ENCODE measurements at places on chromosomes 11 and 22.

- no peak for DNase-seq
Measured at GRCh38 chr11:66643745-66644437, 5.4 kb downstream of the RBM4 start.

- DNase-seq: no peak
Measured at GRCh38 chr11:106238704-106239360, 161.4 kb downstream of the AASDHPPT start.

GRCh38 chr11:94515398-94515797, 3.1 kb downstream of the C11orf97 start:
- DNase-seq: no peak

DNA sequence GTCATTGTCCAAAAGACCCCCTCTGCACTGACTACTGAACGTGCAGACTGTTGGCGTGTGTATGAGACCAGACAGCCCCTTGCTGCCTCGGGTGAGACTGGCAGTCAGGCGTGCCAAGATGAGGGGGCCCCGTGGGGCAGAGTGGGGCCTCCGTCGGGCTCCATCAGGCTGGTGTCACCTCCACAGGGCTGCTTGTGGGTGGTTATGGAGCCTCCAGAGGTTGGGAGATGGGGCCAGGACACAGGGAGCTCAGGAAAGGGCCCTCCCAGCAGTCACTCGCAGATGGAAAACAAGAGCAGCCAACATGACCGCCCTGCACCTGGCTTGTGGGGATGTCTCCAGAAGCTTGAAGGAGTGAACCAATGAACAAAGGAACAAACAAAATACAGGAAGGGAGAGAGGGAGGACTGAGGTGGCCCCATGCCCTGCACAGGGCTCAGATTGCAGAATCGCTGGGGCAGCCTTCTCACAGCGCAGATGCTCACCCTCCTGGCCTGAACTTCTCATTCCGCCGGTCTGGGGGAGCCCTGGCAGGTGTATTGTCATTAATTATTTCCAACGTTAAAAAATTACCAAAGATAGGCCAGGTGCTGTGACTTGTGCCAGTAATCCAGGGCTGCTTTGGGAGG, 5.5 kb upstream of the PHLDA2 start:
- no peak for DNase-seq

DNA sequence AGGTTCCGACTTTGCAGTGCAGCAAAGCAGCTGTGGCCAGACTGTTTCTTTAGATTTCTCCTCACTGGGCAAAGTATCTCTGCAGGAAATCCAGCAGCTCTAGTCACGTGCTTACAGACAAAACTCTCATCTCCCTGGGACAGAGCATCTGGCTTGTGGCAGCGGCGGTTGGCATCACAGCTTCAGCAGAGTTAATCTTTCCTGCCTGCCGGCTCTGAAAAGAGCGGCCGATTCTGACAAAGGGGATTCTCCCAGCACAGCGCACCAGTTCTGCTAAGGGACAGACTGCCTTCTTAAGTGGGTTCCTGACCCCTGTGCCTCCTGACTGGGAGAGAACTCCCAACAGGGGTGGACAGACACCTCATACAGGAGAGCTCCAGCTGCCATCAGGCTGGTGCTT, 1357.3 kb upstream of the TENM4 start:
- DNase-seq: no peak

DNA sequence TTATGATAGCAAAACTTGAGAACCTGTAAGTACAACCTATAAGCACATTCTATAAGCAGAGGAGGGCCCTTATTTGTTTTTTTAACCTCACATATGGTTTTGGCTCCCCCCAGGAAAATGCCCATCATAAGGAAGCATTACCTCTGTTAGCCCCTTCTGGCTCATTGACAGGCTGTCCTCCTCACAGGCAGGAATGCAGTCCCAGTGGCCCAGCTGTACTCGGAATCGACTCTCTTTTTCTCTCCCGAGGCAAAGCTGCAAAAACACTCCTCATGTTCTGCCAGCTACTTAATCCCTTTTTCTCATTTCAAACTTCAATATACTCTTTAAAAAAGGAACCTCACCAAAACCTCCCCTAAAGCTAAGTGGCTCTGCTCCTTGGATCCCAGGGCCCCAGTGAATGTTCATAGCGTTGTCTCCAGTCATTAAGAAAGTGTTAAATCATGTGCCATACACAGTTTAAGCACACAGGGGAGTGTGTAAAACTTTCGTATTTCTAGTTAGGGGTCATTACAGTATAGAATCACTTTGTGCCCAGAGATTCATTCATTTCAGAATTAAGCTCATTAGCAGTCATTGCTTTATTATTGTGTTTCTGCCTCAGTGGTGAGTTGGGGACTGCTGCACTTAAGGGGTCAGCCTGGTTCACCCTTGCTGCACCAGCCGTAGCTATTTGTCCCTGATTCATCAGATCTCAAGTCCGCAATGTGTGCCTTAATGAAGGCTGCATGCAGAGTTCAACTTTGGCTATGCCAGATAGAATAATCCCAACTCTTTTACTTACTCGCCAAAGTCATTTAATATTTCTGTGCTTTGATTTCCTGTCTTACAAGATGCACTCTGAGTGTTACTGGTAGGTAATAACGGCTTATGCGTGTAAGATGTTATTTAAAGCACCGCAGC, 57.6 kb downstream of the JRKL start:
- DNase-seq: no peak

DNA sequence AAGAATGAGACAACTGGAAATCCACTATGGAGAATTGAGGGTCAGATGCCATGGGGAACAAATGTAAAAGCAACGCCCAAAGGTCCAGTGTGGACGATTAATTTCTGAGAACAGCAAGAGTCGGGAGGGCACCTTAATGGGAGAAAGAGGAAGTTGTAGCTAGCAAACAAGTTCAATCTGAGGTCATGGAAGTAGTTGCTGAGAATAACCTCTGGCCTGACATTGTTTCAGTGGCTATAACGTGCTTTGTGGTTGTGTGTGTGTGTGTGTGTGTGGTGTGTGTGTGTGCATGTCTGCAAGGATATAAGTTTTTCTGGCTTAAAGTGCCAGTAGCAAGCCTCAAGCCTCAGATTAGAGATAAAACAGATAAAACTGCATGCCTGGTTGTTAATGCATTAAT, 1630.1 kb upstream of the TENM4 start:
- no peak for DNase-seq

GRCh38 chr11:65588199-65589054, 7.2 kb downstream of the KCNK7 start:
- DNase-seq: no peak

- DNase-seq: no peak
Measured at GRCh38 chr11:1988667-1989317, 8.8 kb downstream of the H19 start.

DNA sequence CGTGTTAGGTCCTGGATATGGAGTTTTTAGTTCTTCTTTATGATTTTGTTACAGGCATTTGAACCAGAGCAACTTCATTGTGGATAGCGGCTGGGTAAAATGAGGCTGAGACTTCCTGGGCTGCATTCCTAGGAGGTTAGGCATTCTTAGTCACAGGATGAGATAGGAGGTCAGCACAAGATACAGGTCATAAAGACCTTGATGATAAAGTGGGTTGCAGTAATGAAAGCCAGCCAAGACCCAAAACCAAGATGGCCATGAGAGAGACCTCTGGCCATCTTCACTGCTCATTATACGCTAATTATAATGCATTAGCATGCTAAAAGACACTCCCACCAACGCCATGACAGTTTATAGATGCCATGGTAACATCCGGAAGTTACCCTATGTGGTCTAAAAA, 23.4 kb upstream of the CLMP start:
- DNase-seq: no peak

DNA sequence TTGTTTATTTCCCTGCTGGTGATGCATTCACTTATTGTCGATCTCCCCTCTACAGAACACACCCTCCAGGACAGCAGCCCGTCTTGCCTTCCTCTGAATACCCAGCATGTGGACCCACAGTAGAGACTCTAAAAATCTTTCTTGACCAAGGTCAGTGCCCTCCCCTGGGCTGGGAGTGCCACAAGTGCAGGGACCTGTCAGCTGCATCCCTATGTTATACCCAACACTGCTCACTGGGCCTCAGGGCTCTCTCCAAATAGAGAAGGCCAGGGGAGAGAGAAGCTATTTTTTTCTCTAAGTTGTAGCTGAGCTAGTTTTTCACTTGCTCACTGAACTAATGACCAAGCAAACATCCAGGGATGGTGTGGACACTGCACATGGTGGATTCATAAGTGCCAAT, 9.8 kb downstream of the KCNJ1 start:
- DNase-seq: no peak

- DNase-seq: no peak
Measured at GRCh38 chr11:65712633-65713076, 603 bp downstream of the KAT5 start.

DNA sequence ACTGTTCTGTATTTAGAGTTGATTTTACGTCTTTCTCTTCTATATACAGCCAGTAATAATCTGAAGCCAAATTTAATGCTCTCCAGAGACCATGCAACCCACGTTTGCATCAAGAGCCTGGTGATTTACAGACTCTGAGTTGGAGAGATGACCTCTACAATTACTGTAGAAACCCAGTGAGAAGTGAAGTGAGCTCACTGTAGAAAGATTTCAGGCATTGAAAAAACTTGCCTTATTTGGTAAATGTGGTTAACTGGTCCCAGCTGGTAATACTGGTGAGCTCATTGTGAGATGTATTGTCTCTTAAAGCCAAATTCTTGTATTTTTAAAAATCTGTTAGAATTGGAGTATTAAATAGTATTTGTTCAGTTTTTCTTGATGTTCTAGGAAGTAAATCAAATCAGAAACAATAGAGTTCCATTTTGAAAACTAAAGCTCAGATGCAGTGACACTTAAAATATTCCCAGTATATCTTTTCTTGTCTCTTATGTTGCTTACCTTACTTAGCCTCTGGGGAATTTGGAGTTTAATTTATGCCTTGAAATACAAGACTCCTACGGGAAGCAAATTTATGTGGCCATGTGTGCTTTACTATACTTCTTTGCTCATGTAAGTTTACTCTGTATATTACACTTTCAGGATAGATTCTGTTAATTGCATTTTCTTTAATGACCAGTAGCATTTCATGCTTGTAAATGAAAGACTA, 189.9 kb downstream of the ARHGAP42 start:
- DNase-seq: no peak

- DNase-seq: no peak
Measured at GRCh38 chr11:23023319-23023718, 163.0 kb upstream of the CCDC179 start.

GRCh38 chr11:106421676-106422292, 344.3 kb downstream of the AASDHPPT start:
- no peak for DNase-seq

- DNase-seq: no peak
Measured at GRCh38 chr11:134436781-134437180, 24.7 kb upstream of the B3GAT1 start.

- no peak for DNase-seq
Measured at GRCh38 chr11:130553306-130553705, 104.9 kb downstream of the ADAMTS15 start.

GRCh38 chr22:37186228-37186996, 1.6 kb downstream of the C1QTNF6 start:
- DNase-seq: no peak

- DNase-seq: no peak
Measured at GRCh38 chr22:19385221-19385906, 46.2 kb downstream of the HIRA start.

GRCh38 chr22:36369922-36370791, 17.6 kb downstream of the MYH9 start:
- no peak for DNase-seq

DNA sequence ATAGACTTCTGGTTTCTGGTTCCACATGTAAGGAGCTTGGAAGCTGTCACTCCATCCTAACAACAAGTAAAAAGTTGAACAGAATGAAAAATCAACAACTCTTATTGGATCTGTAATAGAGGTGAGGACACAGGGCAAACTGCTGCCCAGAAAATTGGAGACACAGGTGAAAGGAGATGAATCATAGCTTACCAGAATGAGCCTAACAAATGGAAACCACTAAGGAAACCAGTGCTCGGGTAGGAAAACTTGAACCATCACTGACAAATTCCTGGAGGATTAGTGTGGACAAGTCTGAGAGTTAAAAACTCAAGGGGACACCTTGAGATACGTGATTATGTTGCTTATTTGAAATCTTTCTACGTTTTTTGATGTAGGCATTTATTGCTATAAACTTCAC, 52.1 kb downstream of the GDPD4 start:
- no peak for DNase-seq

GRCh38 chr11:1240771-1241170, 17.9 kb downstream of the MUC5B start:
- no peak for DNase-seq

GRCh38 chr11:6771926-6772893, at the start of gene OR2AG2:
TSS of gene OR2AG2 (minus strand) at chr11:6771976. CDS start at chr11:6768957, 3,019 bp downstream.
- DNase-seq: no peak

- no peak for DNase-seq
Measured at GRCh38 chr11:48011798-48012391, 31.5 kb downstream of the PTPRJ start.

GRCh38 chr11:85815186-85815931, 4.4 kb upstream of the SYTL2 start:
- DNase-seq: no peak

GRCh38 chr11:5288108-5288905, 13.4 kb downstream of the OR51B4 start:
- DNase-seq: no peak

DNA sequence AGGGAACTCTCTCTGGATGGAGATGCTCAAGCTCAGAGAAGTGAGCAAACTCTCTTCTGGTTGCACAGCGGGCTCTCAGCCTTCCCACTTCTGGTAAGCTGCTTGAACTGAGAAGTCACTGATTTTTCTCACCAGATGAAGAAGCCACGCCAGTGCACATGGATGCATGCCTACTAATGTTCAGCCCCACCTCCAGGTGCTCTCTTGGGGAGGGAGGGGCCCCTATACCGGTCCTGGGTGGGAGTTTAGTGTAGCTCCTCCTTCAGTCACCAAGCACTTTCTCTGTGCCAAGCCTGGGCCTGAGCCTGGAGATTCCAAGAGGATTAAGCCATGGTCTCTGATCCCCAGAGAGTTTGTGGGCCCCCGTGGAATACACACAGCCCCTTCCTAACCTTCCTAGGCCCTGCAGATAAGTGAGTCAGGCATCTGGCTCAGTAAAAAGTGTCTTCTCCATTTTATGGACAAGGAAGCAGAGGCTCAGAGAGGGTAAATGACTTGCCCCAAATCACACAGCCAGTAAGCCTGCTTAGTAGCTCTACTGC, 142.2 kb downstream of the ST3GAL4 start:
- no peak for DNase-seq

- peak; percentile 61 for DNase-seq
Measured at GRCh38 chr11:123195188-123196059, at the start of gene CLMP. TSS of gene CLMP (minus strand) at chr11:123195248. CDS start at chr11:123194940, 308 bp downstream.

GRCh38 chr11:46149826-46150225, 28.6 kb upstream of the PHF21A start:
- no peak for DNase-seq

GRCh38 chr11:80745416-80745815, 1304.6 kb upstream of the TENM4 start:
- DNase-seq: no peak

GRCh38 chr11:13225038-13226001, 52.3 kb upstream of the BMAL1 start:
- no peak for DNase-seq

Data from breast epithelium (tissue), 4 donors.